ENCODE measurements at places on chromosomes 1 and 21.

DNA sequence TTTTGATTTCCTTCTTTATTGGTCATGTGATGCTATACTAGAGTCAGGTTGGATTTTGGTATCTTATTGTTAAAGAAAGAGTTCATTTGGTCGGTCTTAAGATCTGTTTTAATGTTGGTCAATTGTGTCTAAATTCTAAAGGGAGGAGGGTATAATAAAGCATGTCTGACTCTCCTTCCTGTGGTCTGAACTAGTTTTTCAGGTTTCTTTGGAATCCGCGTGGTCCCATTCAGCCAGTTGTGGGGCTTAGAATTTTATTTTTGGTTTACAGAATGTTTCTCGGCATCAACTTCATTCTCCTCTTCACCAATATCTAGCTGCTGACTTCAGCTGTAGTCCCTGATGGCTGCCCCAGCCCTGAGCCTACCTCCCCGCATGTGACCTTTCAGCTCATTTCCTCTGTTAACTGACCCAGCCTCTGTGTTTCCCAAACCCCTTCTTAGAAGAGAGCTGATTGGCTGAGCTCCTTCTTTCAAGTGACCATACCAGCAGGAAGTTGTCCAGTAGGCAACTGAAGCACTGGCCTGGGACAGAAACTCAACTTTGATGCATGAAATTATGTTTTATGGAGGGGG, 8.7 kb upstream of the MYOC start:
- no peak for DNase-seq

- DNase-seq, result no peak
Observed at GRCh38 chr1:210920258-210920657, 213.7 kb downstream of the KCNH1 start.

DNA sequence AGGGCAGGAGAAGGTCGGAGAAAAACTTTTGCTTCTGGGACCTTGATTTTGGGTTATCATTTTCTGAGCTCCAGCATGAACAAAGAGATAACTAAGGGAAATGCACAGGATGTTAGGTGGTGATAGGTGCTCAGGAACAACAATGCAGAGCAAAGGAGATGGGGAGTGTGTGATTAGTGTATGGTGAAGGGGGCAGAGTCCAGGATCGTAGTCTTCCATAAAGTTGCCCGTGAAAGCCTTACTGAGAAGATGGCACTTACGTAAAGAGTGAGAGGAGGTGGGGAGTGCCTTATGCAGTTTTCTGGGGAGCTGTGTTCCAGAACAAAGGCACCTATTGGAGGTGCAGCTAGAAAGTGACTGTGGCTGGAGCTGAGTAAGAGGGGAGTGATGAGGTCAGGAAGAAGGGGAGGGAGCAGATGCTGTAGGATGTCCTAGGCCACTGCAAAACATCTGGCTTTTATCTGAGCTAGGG, 11.6 kb downstream of the KCNK1 start:
- no peak for DNase-seq

DNA sequence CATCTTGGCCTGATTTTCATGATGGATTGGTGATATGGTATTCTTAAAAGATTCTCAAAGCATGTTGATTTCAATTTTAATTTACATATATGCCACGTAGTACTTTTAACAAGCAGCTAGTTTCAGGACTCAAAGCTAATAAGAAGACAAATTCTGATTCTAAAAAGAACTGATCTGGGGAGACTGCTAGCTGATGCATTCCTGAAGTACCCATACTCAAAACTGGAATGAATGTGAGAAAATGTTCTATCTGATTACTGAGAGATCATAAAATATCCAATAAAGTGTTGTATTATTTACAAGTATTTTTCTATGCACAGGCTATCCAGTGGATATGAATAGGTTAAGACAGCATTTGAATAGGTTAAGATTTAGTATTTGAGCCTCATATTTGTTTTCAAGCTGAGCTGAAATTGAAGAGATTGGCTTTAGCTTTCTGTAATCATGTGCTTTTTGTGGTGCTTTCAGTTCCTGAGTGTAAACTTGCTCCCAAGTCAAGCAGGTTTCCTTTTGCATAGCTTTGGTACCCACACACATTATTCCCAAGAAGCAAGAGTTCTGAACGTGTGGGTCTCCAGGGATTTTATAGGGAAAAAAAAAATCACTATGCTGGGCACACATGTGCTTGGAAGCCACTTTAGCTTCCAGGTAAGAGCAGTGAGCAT, 114.1 kb downstream of the VPS13D start:
- no peak for DNase-seq

GRCh38 chr1:235169986-235170385, 8.9 kb upstream of the RBM34 start:
- DNase-seq, result no peak

GRCh38 chr1:212542761-212543187, 65.8 kb upstream of the ATF3 start:
- no peak for DNase-seq

DNA sequence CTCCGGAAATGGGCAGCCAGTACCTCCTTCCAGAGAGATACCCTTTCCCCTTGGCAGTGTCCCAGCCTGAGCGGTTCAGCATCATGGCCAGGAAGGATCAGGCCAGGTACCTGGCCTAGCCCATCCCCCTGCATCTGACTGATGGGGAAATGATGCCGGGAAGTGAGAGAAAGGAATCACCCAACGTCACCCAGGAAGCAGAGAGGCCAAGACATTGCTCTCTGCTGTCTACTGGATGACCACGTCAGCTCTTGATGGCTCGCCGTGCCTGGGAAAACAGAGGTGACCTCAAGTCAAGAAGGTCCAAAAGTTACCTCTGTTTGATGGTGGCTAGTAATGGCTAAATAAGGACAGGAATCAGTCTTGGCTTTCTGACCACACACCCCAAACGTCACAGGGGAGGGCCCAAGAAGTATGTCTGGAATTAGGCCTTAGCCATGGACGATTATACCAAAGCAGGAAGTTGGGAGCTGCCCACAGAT, 79.0 kb downstream of the MRPL37 start:
- DNase-seq, result no peak

DNA sequence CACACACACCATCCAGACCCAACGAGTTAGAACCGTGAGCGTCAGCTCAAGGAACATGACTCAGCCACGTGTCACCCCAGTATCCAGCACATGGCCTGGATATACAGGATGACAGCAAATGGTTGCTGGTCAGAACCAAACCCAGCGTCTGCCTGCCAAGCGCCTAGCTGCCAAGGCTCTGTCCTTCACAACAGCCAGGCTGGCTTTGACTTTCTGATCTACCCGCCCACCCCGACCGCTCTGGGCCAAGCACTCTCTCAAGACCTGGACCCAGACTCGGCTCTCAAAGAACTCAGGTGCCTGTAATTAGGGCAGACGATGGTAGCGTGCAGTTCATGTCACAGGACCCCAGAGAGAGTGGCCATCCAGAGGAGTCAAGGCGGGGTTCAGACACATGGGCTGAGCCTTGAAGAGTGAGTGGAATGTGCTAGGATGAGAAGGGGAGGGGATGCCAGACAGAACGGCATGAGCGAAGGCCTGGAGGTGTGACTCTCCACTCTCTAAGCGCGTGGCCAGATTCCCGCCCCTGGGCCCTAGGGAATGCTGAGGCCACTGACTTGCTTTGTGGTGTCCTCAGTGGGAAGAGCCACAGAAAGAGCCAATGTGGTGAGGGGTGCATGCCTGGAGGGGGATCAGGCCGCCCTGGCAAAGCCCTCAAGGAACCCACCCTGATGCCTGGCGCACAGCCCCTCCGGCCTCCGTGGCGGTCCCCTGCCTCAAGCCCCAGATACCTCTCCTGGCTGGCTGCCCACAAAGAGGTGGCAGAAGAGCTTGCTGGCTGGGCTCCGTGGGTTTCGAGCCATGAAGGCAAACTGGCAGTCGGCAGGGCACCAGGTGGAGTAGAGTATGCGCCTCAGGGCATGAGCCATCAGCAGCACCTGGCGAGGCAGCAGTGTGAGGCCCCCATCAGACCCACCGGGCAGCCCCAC, 7.0 kb downstream of the SH2D5 start:
- DNase-seq, result no peak

DNA sequence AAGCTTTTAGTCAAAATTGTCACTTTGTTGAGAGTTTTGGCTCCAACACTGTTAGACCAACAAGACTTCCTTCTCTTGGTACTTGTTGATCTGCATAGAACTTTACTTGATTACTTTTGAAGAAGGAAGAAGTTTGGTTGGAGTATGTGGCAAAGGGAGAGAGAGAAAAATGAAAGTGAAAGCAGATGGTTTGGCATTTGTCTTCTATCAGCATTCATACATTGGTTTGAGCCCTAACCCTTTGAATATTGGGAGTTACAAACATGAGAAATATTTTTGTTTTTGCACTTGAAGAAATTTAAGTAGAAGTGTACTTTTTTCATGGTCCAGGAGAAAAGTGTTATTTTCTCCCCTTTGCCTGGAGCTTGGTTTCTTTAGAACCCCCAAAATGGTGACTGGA, 169.8 kb downstream of the ADGRL4 start:
- DNase-seq, result no peak

DNA sequence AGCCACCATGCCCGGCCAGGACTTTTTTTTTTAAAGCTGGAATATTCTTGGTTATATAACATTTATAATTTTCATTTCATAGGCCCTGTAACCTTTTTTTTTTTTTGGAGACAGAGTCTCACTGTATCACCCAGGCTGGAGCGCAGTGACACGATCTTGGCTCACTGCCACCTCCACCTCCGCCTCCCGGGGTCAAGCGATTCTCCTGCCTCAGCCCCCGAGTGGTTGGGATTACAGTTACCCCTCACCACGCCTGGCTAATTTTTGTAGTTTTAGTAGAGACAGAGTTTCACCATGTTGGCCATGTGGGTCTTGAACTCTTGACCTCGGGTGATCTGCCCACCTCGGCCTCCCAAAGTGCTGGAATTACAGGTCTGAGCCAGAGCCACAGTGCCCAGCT, 12.6 kb downstream of the ZYG11B start:
- no peak for DNase-seq

GRCh38 chr1:219523411-219523810, 89.5 kb downstream of the ZC3H11B start:
- DNase-seq, result no peak

GRCh38 chr1:24919791-24920532, 10.1 kb downstream of the RUNX3 start:
- DNase-seq, result no peak

- DNase-seq, result no peak
Observed at GRCh38 chr1:225772323-225772768, 5.3 kb upstream of the SRP9 start.

GRCh38 chr1:7117399-7118281, 332.4 kb downstream of the CAMTA1 start:
- no peak for DNase-seq

DNA sequence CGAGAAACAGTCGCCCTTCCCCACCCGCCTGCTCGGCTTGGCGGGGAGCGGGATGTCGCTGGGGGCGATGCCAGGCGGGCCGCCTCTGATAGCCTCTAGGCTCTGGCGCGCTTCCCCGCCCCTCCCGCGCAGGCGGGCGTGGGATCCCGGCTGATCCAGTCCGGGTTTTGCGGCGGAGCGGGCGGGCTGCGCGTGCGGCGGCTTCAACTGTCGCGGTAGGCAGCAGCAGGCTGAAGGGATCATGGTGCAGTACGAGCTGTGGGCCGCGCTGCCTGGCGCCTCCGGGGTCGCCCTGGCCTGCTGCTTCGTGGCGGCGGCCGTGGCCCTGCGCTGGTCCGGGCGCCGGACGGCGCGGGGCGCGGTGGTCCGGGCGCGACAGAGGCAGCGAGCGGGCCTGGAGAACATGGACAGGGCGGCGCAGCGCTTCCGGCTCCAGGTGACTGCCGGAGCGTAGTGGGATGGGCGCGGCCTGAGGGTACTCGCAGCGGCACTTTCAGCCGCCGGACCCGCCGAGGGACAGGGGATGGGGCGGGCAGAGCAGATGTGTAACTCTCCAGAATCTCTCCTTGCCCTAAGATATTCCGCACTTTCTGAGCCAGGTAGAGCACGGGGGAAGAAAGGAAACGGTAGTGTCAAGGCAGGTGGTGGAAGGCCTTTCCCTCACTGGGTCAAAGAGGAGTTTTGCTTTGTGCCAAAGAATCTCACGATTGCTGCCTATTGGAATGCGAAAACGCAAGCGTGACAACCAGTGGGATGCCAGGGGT, at the start of gene FAAH:
Gene FAAH (plus strand): TSS at position 210 of the 764 bp plus-strand sequence. CDS start 32 bp downstream, at position 242.
- DNase-seq, result no peak

GRCh38 chr21:42569732-42570301, 56.2 kb downstream of the SLC37A1 start:
- no peak for DNase-seq

- DNase-seq, result no peak
Observed at GRCh38 chr1:97243973-97244560, 522.5 kb downstream of the PTBP2 start.

DNA sequence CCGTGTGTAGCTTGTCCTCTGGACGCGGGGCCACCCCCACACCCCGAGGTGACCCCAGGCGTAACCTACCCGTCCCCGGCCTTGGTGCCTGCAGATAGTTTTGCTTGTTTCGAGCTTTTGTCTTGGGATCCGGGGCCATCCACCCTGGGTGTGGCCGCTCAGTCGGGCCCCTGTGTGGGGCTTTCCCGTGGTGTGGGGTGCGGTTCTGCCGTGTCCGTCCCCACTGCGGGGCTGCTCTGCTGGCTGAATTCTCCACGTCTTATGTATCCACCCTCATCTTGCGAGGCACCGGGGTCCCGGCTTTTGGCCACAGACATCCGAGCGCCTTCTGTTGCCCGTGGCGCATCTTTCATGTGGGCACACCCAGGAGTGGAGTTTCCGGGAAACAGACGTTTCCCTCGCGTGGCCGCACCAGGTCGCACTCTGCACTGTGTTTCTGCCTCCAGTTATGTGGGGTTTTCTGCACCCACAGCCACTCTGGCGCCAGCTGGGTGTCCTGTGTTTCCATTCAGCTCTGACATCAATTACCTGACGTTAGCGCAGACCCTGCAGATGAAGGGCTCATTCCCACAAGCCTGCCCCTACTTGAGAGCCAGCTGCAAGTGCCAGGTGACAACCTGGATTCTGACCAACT, 64.9 kb downstream of the PRKCZ start:
- DNase-seq, result no peak

DNA sequence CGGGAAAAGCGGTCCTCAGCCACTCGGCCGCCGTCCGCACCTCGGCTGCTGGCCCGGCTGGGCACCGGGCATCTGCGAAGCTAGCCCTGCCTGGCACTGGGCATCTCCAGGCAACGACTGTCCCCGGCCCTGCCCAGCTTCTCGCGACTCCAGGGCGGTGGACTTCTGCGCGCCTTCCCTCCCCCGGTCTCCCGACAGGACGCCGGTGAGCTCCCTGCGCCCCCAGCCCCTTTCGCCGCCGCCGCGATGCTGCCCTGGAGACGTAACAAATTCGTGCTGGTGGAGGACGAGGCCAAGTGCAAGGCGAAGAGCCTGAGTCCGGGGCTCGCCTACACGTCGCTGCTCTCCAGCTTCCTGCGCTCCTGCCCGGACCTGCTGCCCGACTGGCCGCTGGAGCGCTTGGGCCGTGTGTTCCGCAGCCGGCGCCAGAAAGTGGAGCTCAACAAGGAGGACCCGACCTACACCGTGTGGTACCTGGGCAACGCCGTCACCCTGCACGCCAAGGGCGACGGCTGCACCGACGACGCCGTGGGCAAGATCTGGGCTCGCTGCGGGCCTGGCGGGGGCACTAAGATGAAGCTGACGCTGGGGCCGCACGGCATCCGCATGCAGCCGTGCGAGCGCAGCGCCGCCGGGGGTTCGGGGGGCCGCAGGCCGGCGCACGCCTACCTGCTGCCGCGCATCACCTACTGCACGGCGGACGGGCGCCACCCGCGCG, 514 bp downstream of the FAM43B start:
- DNase-seq, result no peak

Measured in brain pericyte (primary cell).